LNCaP clone FGC (cell line): ENCODE measurements at places on chromosomes 7 and 10.

DNA sequence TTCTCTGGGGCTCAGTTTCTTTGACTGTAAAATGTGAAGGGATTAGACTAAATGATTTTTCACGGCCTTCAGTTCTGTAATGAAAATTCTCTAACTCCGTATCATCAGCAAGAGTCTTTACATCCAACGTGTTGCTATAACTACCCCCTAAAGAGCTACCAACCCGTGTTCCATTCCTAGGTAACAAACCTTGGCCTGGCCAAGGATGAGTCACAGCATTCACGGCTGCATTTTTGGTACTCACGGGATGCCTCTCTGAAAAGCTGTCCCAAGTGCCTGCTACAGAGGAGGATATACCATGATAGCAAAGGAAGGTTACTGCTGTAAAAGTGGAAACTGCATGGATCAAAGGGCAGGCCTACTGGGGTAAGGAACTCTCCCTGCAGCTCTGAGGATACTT, 5.9 kb downstream of the LRRC4 start:
- no peak for DNase-seq

DNA sequence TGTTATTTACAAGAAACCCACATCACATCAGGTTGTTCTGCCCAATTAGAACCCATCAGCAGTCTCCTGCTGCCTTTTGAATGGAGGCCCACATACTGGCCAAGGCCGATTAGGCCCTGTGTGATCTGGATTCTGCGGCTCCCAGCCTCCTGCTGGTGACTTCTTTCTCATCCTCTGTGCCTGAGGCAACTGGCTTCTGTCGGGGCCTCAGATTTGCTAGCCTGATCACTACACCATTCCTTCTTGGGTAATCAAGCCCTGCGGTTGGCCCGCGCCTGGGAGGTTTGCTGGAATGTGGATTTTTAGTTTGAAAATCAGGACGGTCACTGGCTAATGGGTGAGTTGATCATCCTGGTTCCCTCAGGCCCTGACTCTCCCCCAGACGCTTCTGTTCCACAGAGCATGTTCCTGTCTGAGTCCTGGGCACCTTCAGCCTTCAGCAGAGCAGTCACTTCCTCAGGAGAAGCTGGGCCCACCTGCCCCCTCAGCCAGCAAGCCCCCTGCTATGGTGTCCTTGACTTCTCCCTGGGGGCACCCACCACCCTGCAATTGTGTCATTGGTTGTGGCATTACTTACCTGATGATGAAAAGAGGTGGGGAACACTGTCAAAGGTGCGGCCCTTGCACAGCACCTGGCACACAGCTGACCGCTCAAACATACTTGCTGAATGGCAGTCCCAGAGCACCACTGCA, 207.6 kb downstream of the PHTF2 start:
- no peak for DNase-seq

DNA sequence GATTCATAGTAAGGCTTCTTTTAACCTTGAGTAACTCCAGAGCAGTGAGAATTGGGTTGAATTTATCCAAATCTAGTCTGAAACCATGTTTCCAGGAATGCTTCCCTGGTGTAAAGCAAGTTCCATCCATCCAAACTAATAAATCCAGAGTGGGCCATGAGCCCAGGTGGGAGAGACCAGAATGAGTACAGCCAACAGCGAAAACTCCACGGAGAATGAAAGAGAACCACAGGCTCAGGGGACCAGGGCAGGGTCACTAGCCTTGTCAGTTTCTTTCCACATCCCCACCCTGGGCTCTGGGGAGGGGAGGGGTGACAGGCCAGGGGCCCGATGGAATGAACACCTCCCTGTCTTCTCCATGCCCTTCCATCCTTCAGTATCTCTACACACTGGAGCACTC, 180.1 kb downstream of the NEURL1 start:
- DNase-seq = no peak

GRCh38 chr7:472640-472957, 47.0 kb downstream of the PDGFA start:
- DNase-seq = no peak

DNA sequence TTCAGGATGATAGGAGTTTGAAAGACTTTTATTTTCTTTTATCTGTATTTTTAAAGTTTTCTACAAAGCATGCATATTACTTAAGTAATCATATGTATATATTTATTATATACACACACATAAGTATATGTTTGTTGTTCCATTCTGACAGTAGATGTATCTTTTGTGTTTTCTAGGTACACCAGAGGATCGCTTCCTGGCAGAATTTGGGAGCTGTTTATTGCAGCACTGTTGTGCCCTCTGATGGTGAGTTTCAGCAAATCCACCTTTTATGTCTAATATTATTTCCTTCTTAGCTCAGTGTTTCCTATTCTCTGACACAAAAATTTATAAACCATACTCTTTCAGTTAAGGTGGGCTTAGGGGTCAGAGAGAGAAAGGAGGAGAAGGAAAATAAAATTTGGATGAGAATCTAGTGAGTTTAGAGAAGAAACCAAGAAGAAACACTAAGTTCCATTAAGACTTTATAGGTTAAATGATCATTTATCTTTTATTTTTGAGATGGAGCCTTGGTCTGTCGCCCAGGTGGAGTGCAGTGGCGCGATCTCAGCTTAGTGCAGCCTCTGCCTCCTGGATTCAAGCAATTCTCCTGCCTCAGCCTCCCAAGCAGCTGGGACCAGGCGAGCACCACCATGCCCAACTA, 59.2 kb upstream of the OIT3 start:
- DNase-seq = peak; percentile 68

GRCh38 chr10:117736655-117737054, 194.1 kb downstream of the EMX2 start:
- DNase-seq = no peak

DNA sequence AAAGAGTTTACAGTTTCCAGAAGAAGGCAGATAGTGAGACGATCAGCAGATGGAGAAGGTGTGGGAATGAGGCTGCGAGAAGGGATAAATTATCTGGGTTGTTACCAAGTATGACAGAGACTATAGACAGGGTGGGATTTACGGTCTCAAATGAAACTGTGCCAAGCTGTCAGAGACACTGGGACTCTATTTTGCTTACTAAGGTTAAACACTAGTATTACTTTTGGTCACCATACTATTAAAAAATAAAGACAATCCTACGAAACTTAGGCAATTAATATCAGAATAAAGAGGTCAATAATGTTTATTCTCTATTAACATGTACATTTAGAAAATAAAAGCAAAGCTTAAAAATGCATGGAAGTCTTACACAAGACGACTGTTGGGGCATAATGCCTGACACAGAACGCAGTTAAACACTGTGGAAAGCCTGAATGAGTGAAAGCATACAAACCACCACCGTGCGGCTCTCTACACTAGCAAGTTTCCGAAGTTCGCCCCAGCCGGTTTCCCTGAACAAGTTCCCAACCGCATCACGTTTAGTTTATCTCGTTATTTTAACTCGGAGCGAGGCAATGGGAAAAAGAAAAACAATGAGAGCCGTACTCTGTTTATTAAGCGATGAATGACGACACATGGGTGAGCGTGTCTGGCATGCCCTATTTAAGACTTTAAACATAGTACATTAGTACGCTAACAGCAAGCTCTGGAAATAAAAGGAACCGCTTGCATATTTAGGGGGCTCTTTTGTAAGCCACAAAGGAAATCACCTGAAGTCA, 909 bp upstream of the CC2D2B start:
- peak; percentile 21 for DNase-seq

DNA sequence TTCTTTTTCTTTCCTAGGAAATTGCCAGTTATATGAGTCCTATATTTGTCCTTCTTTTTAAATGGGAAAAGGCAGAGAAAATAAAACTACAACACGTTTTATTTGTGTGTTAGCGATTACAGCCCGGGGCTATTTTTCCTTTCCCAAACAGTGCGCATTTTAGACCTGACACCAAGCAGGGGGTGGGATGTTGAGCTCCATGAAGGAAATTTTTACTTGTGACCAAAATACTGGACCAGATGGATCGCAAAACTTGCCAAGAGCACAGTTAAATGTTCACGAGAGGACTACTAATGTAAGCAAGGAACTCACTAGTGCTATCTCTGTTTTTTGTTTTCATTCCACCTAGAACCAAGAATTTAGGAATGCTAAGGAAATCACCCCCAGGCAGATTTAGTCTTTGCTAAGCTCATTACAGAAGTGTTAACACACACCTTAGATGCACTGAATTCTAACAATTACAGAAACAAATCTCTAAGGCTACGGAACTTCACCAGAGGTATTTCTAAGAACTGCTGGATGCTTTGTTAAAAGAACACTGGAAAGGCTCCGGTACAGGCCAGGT, 114.8 kb downstream of the JAZF1 start:
- no peak for DNase-seq

- no peak for DNase-seq
Observed at GRCh38 chr10:78910886-78911285, 157.9 kb upstream of the ZMIZ1 start.

DNA sequence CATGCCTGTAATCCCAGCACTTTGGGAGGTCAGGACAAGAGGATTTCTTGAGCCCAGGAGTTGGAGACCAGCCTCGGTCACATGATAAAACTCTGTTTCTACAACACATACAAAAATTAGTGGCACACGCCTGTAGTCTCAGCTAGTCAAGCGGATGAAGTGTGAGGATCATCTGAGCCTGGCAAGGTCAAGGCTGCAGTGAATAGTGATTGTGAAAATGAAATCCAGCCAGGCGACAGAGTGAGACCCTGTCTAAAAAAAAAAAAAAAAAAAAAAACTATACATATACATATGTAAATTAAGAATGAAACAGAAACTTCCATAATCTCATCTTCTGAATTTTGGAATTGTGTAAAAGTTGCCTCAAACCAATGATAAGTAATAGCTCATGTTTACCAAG, 18.2 kb upstream of the FAM170B start:
- no peak for DNase-seq

DNA sequence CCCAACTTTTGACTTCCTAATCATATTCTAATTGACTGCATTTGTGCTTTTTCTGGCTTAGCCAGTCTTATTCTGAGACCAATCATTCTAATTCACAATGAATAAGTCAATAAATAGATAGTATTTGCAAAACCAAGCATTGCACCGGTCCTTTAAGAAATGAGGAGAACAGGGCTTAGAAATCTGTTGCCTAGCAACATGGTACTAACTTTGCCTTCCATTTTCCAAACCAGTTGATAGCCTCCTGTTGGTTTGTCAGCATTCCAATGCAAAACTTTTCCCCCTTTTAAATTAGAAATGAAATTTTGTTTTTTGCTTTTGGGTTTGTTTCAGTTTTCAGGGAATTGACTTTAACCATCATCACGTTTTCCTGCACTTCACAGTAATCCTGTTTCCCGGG, 603.5 kb upstream of the NRP1 start:
- no peak for DNase-seq

- no peak for DNase-seq
Observed at GRCh38 chr10:95280637-95281036, 10.2 kb downstream of the PDLIM1 start.

GRCh38 chr7:127815631-127816145, 163.7 kb downstream of the SND1 start:
- DNase-seq = no peak

DNA sequence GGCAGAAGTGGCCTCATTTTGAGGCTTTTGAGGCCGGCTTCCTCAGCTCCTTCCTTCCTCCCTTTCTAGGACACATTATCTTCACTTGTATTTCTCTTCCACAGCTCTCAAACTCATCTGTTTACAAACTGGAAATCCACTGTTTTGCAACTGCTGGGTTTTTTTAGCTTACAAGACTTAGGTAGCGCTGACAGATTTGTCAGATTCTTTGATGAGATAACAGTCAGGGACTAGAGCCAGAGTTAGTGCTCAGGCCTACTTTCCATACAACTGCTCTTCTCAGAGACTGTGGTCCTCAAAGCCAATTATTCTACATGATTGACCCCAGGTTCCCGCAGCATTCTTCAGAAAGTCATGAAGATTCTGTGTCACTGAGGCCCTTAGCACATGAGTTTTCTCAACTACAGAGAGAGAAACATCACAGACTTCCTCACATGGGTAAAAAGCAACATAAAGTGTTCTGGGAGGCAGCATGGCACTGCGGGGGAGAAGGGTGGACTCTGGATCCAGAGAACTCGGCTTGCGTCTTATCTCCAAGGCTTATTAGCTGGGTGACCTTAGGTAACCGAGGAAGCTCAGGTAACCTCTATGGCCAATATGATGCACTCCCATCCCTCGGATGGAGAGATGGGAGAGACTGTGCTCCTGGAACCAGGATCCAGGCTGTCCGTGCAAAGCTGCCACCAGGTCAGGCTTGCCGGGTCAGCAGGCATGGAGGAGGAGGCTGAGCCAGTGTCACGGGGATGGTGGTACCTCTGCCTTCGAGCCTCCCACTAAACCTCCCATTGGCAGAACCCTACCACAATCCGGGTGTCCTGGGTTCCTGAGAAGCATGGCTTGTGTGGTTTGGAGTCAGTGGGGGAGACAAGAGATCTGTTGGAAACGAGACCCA, 10.5 kb downstream of the DDC start:
- DNase-seq = no peak

DNA sequence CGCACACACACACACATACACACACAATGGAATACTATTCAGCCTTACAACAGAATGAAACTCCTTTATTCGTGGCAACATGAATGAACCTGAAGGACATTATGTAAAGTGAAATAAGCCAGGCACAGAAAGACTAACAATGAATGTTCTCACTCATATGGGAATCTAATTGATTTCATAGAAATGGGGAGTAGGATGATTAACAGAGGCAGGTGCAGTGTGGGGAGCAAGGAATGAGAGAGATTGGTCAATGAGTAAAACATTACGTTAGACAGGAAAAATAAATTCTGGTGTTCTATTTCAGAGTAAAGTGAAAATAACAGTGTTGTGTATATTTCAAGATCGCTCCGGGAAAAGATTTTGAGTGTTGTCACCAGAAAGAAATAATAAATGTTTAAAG, 694.5 kb downstream of the NXPH1 start:
- DNase-seq = no peak

- no peak for DNase-seq
Observed at GRCh38 chr10:101536800-101537199, 51.3 kb downstream of the POLL start.

DNA sequence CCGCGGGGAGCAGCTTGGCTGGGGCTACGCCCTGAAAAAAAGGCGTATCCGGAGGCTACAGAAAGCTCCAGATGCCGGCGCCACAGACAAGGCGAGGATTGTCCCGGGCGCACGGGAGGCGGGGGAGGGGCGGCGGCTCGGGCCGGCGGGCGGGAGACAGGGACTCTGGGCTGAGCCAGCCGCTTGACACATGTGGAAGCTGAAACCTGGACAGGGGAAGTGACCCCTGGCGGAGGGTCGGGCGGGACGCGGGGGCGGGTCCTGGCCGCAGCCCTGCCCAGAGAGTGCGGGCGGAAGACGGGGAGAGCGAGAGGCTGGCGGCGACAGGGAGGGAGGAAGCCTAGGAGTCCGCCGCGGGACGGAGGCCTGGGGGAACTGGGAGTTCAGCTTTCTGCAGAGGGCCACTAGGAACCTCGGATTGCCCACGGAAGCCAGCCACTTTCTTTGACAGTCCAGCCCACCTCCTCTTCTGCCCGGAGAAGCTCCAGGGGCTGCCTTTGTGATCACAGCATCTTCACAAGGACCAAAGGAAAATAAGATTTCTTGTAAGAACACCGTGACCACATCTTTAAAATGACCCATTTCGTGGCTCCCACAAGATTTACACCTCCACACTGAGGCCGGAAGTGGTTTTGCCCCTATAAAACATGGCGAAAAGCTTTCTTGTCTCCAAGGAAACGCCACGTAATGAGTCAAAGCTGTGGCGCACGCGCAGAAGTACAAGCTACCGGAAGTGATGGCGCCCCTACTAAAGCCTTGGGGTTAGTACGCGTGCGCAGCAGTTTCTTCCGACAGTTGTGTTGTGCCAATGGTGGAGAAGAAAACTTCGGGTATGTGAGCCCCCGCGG, at the start of the genes PLOD3 and ZNHIT1:
Gene PLOD3, minus strand, starts transcription at position 194 of the 848 bp plus-strand sequence. CDS start 307 bp downstream, outside the sequence.
Gene ZNHIT1, plus strand, starts transcription at position 778 of the 848 bp plus-strand sequence. Its CDS starts 31 bp downstream, at position 809.
- peak; percentile 93 for DNase-seq

GRCh38 chr10:9018195-9019173, 964.0 kb downstream of the GATA3 start:
- DNase-seq = no peak

GRCh38 chr10:3622845-3623621, 162.0 kb downstream of the KLF6 start:
- no peak for DNase-seq
